ENCODE measurements at places on chromosomes 11 and 22.
A peak's percentile ranks its signal among the peaks of the same experiment; 100 is the strongest.

DNA sequence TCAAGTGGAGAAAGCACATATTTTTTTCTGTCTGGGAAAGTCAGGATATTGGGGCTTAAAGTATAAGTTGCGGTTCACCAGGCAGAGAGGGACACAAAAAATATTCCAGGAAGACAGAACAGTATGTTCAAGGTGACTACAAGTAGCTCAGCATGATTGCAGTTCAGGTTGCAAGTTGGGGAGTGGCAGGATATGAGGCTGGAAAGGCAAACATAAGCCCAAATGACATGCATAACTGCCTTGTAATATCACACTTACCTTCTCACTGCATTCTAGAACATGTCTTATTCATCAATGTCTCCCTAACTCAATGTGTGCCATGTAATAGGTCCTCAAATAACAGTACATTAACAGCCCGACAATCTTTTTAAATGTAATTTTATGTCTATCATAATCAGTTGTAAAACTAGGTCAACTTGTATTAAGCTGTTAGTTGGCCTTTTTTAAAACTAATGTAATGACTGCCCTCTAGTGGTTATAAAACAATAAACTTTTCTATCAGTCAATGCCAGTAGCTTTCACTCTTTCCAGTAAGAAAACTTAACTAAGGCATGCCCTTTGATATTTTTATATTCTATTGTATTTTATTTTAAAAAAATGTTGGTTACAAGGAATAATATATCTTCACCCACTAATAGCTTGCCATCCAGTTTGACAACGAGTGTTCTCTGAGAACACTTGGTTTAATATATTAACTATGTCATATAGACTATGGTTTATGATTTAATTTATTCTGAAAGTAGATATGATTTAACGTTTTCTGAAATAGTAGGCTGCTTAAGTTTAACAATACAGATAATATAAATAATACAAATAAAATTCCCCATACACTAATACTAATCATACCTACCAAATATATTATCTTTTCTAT lies 39.4 kb upstream of the CFAP300 start:
- peak; percentile 44 for DNase-seq

- DNase-seq, result no peak
These were observed 174.8 kb upstream of the NECTIN1 start for GRCh38 chr11:119903821-119904220.

DNA sequence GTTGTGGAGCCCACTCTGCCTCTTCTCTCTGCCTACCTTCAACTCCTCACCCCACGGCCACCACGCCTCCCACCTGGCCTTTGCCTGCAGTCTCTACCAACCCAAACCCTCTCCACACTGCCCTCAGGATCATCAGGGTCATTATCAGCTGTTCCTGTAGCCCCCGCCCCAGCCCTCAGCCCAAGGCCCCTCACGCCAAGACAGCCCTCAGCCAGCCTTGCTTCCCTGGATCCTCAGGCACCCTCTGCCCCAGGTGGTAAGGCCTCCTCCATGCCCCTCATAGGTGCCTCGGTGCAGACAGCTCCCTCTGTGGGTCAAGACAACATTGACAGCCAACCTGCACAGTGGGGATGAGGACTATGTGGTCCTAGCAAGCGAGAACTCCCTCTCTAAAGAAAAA lies 1.7 kb downstream of the SBF1 start:
- DNase-seq, result no peak

DNA sequence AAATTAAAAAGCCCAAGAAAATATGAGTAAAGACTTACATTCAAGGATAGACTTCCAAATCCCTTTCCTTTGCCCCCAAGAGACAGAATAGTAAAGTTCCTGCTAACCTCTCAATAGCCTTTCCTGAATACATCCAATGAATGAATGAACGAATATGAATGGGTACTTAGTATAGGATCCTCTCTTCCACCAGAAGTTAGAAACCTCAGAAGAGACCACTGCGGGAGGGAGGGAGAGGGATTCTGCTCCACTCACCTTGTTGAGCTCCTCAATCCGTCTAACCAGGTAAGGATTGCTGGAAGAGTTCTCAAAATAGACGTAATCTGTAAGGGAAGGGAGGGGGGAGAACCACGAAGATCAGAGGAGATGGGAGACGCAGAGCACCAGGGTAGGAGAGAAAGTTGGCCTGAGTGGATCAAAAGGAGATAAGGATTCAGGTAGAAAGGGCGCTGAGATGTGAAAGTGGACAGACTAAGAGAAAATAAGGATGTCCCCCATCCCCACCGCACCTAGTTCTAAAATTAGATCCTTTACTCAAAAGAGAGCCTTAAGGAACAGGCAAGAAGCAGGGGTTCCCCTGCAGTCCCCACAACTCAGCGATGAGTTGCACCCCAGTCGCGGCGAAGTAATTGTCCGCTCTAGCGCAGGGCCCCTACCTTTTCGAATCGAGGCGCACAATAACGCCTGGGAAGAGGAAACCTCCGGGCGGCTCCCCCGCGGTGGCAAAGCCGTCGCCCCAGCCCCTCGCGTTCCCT lies 1.1 kb downstream of the MTA2 start:
- no peak for DNase-seq

DNA sequence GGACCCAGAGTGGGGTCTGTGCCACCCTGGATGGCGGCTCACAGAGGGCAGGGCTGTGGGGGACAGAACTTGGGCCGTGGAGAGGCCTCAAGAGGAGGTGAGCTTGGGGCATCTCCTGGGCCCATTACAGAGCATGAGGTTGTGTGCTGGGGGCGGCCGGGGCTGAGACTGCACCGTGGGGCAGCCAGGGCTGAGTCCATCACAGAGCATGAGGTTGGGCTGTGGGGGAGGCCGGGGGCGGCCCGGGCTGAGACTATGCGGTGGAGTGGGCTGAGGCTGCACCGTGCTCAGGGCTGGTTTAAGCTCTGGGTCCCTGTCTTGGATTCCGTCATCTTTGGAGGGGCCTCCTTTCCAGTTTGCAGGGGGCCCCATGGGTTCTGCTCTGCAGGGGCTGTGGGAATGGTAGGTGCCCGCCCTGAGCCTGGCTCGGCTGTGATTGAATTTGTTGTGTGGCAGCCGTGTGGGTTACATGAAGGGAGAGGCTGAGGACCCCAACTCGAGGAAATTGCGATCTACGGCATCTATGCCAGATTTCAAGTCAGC lies 38.1 kb upstream of the MUC5AC start:
- no peak for DNase-seq

- no peak for DNase-seq
These were observed 6.2 kb downstream of the ME3 start for GRCh38 chr11:86666193-86666592.

GRCh38 chr11:96168623-96169022 lies 174.4 kb downstream of the MAML2 start:
- peak; percentile 91 for DNase-seq

DNA sequence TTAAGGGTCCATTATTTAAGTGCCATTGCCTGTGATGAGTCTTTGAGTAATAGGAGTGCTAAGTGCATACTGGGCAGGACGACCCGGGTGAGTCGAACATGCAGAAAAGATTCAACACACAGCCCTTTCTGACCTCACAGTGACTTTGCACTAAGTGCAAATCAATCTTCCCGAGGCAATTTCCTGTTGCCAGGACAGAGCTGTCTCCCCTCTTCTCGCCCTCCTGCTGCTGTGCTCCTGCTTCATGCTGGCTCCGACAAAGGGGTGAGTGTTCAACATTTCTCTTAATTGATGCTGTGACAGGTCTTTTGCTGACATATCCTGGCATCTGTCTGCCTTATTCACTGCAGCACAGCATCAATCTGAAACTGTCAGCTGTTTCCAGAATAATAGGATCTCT lies 42.0 kb downstream of the MCHR1 start:
- no peak for DNase-seq

DNA sequence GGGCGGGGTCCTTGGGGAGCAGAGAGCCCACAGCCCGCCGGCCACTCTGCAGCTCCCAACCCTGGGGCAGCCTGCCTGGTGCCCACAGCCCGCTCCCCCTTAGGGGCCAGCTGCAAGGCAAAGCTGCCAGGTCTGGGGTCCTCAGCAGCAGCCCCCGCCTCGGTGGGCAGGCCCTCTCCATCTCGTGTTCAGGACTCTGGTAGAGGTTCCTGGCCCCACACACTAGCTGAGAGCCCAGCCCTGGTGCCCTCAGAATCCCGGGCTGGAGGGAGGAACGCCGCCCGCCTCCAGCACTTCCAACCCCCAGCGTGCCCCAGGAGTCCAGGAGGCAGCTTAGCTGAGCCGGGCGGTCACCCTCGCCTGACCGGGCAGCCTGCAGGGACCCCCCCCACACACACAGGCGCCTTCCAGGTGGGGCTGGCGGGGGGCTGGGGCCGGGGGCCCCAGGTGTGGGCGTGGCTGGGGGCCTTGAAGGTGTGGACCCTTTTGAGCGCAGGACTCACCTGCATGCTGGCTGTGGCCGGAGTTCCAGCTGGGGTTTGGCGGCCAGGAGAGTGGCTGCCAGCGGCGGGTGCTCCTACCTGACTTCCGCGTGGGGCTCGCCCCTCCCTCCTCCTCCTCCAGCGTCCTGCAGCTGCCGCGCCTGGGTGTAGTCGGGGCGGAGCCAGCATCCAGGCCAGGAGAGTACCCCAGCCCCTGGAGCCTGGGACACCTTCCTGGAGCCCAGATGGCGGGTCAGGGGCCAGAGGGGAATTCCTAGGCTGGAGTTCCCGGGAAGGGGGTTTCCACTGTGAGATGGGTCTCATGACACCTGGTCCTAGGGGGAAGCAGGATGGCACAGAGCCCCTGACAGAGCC lies at the start of gene ANO9:
Gene ANO9, minus strand, starts transcription at position 594 of the 857 bp plus-strand sequence. Its CDS starts 85 bp downstream, at position 509.
- DNase-seq, result no peak

DNA sequence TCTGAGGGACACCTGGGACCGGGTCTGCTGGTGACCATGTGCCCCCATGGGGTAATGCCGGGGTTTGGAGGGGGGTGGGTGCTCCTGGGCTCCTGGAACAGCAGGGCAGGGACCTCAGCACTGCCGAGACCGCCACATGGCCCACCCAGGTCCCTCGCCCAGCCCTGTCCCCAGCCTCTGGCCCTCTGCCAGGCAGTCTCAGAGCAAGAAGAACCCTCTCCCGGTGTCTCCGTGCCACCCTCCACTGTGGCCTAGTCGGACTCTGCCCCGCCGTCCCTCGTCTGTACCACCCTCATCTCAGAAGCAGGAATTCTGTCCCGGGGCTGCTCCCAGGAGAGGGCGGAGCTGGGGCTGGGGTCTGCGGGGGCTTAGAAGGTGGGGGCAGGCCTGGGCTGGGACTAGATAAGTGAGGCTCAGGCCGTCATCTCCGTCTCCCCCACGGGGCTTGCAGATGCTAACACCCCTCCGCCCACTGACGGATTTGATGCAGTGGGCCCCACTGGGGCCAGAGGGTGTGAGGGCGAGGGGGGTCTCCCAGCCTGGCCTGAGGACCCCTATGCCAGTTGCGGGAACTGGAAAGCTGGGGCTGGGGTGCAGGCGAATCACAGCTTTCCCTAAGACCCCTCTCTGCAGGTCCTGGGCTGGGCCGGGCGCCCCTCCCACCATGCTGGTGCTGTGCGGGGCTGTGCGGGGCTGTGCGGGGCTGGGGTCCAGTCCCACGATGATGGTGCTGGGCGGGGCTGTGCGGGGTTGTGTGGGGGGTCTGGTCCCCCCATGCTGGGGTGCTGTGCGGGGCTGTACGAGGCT lies 1.1 kb downstream of the MUC5AC start:
- no peak for DNase-seq

DNA sequence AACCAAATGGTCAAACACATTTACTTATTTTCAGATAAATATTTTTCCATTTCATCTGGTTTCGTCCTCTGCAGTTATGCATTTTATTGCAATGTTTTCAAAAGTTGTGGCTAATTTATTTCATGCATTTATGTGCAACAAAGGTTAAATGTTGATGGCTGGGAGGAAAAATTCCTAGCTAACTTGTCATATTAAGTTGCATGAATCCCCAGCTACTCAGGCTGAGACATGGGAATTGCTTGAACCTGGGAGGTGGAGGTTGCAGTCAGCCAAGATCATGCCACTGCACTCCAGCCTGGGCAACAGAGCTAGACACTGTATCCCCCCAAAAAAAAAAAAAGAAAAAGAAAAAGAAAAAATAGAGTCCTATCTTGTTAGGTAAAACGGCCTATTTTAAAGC lies 1862.4 kb upstream of the RAG2 start:
- peak; percentile 5 for DNase-seq

DNA sequence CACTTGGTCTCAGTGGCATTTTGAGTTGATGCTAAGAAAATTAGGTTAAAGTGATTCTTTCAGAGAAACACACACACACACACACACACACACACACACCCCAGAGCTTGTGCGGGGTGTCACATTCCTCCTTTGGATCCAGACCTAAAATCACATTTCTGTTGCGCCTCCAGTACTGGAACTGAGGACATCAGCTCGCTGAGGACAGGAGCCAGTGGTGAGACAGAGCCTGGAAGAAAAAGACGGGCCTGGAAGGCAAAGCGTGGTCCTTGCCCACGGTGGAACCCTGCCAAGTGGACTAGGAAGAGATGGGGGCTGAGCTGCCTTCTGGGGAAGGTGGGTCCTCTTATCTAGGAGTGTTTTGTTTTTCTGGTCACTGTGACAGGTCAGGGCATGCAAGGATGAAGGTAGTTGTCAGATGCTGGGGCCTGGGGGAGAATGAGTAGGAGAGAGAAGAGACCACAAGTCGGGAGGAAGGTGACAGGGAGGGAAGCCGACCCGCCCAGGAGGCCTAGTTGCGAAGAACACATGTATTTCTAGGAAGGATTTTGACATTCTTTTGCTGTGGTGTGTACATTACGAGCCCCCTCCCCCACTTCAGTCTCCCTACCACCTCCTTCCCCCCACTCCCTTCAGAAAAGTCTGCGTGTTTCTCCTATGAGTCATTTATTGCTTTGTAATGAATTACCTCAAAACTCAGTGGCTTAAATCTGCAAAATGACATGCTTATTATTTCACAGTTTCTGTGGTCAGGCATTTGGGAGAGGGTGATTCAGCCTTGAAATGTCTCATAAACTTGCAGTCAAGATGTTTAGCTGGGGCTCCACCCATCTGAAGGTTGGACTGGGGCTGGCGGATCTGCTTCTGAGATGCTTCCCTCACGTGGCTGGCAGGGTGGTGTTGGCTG lies 4.8 kb upstream of the ELFN2 start:
- peak; percentile 77 for DNase-seq

GRCh38 chr11:123587044-123587443 lies 67.4 kb downstream of the SCN3B start:
- no peak for DNase-seq

- no peak for DNase-seq
These were observed 230.6 kb downstream of the SOX6 start for GRCh38 chr11:16125796-16126195.

- no peak for DNase-seq
These were observed 29.8 kb downstream of the GVQW3 start for GRCh38 chr11:76410851-76411357.

DNA sequence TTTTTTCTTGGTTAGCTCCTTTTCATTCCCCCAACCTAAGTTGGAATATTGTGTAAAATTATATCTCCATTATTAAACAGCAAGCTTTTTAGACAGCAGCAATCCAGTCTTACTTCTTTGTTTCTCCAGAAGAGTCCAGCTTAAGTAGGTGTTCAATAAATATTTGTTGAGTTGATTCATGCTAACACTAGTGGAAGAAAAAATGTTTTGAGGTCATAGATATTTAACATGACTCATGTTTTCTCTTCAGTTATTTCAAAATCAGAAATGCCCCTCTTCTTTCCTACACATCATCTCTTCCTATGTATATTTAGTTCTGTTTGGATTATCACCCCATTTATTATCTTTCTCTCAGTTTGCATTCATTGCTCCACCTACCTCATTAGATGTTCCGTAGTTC lies 20.3 kb downstream of the CCDC83 start:
- DNase-seq, result peak; percentile 43
